EH (cell line): ENCODE measurements at places on chromosomes 1 and 21.

DNA sequence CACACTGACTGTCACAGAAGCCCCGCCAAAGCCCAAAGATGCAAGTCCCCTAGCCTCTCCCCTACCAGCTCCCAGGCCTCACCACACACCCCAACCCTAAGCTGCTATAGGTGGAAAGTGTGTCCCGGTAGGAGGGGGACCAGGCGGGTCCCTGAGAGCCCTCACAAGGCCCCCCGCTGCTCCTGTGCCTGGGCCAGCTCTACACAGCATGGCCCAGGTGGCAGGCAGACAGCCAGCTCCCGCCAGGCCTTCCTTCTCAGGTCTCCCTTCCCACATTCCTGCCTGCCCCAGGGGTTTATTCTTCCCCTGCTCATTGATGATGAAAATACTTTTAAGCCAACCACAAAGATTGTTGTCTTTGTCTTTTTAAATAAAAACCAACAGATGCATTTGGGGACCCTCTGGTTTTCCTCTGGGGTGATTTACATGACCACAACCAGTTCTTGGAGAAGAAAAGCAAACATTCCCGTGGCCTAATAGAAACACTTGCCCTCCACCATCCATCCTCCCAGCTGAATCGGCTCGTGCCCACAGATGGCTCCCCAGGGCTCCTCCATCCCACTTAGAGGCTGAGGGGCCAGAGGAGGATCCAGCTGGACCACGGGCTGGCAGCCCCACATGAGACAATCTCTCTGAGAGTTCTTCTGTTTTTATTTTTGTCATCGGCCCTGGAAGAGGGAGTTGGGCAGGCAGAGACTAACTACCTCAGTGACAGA, 93.1 kb downstream of the DMRTB1 start:
- peak; percentile 46 for DNase-seq

GRCh38 chr1:92374223-92374622, 75.4 kb downstream of the RPAP2 start:
- no peak for DNase-seq

GRCh38 chr21:44378646-44379514, 25.5 kb downstream of the TRPM2 start:
- no peak for DNase-seq

DNA sequence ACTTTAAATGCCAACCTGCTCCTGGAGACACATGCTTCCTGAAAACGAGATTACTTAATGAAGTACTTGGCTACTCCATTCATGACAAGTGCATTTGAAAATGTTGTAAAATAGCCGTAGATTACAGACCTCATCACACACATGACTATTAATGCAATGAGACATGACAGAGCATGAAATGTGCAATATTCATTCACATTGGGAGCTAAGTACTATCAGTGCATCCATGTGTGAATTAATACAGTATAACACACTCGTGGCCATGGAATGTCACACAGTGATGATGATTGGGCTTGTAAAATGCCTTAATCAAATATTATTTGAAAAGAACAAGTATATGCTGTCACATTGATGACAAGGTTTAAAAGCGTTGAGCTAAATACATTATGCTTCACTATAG, 407.0 kb downstream of the AMY1C start:
- no peak for DNase-seq

- no peak for DNase-seq
Observed at GRCh38 chr1:57860931-57861565, 437.2 kb upstream of the DAB1 start.

DNA sequence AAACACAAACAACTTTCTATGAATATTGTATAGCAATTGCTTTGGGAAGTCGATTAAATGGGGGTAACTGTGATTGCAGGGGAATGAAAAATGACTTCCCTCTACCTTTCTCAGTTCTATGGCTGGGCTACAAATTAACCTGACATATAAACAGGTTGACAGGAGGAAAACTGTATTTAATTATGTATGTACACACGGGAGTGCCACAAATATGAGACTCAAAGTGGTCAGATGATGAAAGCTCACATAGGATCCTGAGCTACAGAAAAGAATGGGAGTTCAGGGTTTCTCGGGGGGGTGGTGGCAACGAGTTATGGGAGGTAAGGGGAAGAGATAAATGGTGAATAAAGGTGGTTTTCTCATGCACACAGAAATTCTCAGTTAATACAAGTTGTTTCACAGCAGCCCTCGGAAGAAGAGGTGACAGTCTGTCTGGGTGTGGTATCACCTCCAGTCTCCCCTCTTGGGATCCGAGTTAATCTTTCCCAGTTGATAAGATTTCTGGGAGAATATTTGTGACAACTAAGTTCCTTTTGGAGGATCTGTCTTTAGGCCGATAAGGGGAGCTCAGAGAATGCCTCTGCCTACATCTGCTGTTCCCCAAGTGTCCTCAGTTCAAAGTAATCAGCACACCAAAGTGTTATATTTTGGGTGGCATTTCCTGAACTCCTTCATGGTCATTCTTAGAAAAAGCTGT, 26.3 kb downstream of the GADD45A start:
- DNase-seq: no peak

DNA sequence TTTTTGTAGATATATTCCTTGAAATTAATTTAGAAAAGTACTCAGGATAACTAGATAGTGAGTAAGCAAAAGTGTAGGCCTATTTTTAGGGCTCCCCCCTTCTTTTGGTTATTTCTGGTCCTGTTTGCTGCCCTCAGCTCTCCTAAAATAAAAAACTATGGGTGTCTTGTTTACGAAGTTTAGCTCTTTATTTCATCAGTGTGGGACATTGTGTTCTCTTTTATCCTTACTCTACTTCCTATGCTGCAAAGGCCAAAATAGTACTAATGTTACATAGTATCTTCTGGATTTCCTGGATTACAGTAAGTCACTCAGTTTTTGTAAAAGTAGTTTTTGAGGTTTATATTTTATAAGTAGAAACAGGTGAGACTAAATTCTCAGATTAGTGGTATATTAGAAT, 15.4 kb downstream of the CEP350 start:
- DNase-seq: no peak
